Thymus (tissue), 14 donors: ENCODE measurements at places on chromosomes 11 and 22. TPM values are rescaled to one million over a fixed set of nuclear protein-coding genes. Genes with fewer than 3 reads are reported as not detected.

The APOC3 gene
- 1.1 TPM for total RNA-seq

The GALNT18 gene
- 7.9 TPM for total RNA-seq

The TST gene
- total RNA-seq = 13.8 TPM

The HOATZ gene
- 0.19 TPM for total RNA-seq

The IGSF22 gene
- total RNA-seq = 0.38 TPM

The OR51B2 gene
- not detected for total RNA-seq

The SLC15A3 gene
- total RNA-seq = 17.5 TPM

The ACRV1 gene
- total RNA-seq = not detected

The ST14 gene
- total RNA-seq = 13.7 TPM

The MUC15 gene
- 6.1 TPM for total RNA-seq

The SNX32 gene
- 0.38 TPM for total RNA-seq

- no peak for DNase-seq
These were observed 39.4 kb downstream of the SIK3 start for GRCh38 chr11:117058761-117059261.

GRCh38 chr11:68810164-68810563 is 31.6 kb downstream of the CPT1A start:
- DNase-seq = no peak

DNA sequence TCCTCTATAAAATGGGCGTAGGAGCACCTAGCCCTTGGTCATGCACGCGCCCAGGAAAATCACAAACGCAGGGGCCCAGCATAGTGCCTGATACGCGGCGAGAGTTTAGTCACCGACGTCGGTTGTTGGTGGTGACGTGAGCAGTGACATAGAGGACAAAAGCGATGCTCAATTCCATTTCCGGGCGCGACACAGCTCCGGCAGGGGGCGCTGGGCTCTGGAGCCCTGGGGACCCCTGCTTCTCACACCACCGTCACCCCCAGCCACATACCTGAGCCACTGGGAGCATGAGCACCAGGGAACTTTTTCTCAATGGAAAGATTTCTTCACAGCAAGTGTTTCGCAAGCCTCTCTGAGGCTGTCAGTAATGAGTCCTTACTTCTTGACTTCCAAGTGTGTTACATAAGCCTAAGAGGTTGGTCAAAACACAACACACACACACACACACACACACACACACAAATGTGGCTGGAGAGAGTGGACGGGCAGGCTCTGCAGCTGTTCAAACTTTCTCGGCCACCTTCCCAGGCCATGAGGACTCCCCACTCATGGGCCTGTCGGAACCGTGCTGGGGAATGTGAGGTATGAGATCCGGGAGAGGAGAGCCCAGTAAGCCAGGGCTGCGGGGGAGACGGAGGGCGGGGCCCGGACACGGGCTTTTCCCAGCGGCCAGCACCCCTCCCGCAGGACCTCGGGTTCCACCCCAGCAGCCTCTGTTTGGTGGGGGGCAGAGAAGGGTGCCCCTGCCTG is 36.9 kb upstream of the LINC01488 start:
- DNase-seq = peak; percentile 37

DNA sequence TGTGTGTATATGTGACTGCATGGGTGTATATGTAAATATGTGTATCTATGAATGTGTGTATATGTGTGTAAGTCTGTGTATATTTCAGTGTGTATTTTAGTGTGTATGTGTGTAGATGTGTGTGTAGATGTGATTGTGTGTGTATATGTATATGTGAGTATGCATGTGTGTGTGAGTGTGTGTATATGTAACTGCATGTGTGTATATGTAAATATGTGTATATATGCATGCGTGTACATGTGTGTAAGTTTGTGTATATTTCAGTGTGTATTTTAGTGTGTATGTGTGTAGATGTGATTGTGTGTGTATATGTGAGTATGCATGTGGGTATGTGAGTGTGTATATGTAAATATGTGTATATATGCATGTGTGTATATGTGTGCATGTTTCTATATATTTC is 169.9 kb downstream of the MN1 start:
- no peak for DNase-seq

DNA sequence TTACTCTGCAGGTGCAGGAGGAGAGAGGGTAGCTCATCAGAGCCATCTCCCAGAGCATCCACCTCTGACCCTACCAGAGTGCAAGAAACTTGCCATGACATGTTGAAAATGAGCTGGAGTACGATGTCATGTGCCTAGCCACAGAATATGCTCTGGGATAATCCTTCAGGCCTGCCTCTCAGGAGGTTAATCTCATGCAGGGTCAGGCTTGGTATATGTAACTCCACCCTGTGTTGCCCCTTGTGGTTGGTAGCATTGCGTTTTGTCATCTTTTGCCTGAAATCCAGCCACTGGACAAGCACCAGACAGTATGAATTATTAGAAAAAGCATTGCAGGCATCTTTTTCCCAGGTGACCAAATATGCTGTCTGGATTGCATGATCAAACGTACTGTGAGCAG is 36.2 kb downstream of the CNTF start:
- no peak for DNase-seq

GRCh38 chr11:122617926-122618325 is 37.6 kb upstream of the UBASH3B start:
- no peak for DNase-seq

DNA sequence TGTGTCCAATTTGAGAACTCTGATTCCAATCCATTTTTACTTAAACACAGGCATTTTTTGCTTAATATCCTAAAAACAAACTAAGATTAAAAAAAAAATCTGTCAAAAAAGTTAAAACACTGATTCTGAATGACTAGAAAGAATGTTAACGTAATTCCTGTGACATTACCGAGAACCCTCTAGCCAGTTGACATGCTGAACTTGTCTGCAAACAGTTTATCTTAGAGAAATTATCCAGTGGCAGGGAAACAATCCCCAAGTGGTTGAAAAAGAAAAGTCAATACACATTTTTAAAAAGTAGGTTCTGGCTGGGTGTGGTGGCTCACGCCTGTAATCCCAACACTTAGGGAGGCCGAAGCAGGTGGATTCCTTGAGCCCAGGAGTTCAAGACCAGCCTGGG is 11.6 kb downstream of the KMT5B start:
- DNase-seq = no peak

GRCh38 chr11:70885281-70886231 is 366.8 kb downstream of the SHANK2 start:
- DNase-seq = no peak

DNA sequence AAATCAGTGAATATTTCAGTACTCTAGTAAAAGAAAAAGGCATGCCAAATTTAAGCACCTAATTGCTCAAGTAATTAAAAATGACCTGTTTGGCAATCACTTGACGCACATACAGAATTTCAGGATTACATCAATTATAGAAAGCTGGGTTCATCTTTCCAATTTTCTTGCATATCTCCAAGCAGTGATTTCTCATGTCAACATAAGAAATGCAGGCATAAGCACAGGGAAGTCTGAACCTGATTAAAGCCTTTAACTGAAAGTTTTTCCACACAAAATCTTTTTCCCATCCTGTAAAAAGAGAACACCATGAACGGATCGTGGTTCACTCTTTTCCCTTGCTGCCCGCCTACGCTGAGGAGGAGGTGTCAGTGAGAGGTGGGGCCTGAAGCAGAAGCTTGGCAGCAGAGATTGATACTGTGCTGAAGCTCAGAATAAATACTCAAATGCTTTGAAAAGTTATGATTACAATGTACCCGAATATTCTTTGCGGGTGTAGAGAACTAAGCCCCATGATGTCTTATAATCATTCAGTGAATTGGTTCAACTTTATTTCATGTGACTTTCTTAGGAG is 704.1 kb upstream of the CCDC90B start:
- no peak for DNase-seq

DNA sequence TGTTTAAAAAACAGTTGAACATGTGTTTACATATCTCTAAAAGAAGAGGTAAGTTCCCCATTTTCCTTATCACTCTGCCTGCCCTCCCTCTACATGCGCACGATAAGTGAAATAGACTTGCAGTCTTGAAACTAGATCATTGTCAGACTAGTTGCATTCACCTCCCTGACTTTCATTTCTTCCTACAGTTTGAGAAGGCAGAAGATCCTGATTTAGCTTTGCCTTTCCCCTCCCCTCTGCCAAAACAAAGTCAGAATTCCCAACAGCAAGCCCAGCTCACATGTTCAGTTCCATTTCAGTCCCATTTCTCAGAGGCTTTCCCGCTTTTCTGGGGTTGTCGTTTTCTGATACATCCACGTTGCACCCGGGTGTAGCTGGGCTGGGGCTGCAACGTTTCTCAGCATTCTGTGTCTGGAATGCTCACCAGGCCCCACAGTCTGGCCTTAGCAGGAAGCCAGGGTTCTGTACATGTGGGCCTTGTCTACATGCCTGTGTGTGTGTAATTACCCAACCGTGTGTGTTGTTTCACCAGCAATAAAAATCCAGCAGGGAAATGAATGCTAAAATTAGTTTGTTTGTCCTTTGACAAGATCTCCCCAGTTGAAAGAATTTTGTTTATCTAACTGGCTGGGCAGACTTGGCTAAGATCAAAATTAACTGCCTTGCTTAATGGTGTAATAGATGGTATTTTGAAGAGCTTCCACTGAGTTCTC is 179.2 kb downstream of the DBX1 start:
- DNase-seq = no peak

DNA sequence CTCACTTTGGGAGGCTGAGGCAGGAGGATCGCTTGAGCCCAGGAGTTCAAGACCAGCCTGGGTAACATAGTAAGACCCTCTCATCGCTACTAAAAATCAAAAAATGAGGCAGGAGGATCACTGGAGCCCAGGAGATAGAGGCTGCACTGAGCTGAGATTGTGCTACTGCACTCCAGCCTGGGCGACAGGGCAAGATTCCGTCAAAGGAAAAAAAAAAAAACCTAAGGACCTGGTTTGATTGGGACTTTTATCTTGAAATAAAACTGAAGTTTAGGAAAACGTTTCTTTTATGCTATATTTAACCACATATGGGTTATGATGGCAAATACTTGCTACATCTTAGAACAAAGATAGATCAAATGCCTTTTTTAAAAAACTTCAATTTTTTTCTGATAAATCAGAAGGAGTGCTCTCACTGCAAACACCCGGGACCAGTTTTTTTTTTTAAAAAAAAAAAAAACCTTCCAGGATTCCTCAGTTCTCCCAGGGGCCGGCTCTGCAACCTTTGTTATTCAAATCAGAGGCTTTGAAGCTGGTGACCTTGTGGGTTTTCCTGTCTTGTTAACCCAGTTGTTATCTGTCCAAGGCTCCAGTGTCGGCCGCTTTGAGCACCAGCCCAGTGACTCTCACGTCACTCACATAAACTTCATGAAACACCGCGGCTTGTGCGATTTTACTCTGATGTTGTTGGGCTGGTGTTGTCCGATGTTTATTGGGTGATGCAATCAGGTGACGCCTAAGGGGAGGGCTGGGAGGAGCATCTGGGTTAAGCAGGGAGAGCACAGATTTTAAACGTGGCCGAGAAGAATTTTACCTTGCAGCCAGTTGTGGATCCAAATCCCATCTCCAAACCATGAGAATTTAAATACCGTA is 24.7 kb upstream of the SLC22A12 start:
- DNase-seq = peak; percentile 76

GRCh38 chr11:82864268-82864667 is 36.0 kb downstream of the PRCP start:
- peak; percentile 7 for DNase-seq

DNA sequence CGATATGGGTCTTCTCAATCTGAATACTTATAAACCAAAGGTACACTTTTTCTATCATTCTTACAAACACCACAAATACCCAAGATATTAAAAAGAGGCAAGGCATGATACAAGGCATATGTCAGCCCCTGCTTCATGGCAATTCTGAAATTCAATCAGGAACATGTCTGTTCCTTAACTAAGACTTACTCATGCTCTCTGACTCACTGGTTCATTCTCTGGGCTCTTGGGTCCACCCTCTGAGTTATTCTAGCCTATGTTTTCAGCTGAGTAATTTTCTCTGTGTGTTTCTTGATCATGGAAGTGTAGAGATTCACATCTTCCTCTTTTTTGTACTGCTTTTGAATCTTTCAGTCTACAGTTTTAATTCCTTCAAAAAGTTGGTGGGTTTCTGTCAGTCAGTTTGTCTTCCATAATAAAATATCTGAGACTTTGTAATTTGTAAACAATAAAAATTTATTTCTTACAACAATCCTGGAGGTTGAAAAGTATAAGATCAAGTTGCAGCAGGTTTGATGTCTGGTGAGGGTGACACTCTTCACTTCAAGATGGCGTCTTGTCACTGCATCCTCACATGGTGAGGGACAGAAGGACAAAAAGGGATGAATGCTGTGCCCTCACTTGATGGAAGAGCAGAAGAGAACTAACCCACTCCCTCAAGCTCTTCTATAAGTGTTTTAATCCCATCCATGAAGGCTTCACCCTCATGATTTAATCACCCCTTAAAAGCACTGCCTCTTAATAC is 211.7 kb downstream of the FAM76B start:
- DNase-seq = no peak

DNA sequence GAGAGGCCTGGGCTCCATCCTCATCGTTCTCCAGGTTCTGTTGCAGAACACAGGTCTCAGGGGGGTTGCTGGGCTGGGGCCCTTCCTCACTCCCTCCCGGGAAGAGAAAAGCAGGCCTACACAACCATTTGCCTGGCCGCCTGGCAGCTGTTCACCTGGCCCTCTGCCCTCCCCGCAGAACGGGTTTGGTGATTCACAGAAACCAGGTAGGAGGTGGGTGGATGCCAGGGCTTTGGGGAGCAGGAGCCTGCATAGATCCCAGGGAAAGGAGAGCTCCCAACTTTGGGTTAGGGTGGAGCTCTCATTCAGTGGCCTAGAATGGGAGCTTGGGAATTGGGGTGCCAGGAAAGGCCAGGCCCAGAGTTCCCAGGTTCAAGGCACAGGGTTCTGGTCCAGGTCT is 995 bp downstream of the TMEM134 start:
- no peak for DNase-seq

- no peak for DNase-seq
These were observed 177.5 kb upstream of the GRIA4 start for GRCh38 chr11:105432241-105432995.

DNA sequence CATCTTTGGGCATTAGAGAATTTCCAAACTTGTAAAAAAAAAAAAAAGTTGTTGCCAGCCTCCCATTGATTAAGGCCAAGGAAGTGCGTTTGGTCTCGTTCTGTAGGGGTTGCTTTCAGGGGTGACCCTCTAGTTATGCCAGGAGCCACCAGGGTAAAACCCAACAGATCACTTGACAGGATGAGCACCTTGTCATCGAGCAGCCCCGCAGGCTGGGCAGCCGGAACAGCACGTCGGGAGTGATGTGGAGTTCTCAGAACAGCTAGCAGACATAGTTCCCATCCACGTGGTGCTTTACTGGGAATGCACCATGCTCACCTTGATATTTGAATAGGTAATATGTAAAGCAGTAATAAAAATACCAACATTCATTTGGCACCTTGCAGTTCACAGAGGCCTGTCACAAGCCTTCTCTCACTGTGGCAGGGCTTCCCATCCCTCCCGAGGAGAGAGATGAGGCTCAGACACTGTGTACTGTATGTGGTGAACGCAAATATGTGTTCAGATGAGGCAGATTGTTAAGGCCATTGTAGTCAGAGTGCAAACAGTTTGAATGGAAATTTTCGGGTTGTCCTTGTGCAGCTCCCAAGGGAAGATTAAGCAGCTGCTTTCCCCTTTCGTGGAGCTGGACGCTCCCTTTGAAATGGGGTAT is 70.9 kb upstream of the SORL1-AS1 start:
- no peak for DNase-seq
